Esophagus muscularis mucosa (tissue), 4 donors: ENCODE measurements at places on chromosomes 3 and 15. TPM values are rescaled to one million over a fixed set of nuclear protein-coding genes. Genes with fewer than 3 reads are reported as not detected.

CPOX gene
- 7.6 TPM for total RNA-seq

MKRN3 gene
- total RNA-seq = 0.65 TPM

GRCh38 chr15:72783004-72783639 lies 436 bp downstream of the ADPGK start:
- H3K27me3 ChIP-seq = no peaks in the 10 kb centered on the region
- peak overlapping the region; percentile 100 for H3K4me3 ChIP-seq
- no peak for DNase-seq
- H3K4me1 ChIP-seq = peaks cover 42% of the 10 kb centered on the region
- H3K27ac ChIP-seq = peak overlapping the region; percentile 89

- H3K36me3 ChIP-seq = no peaks in the 10 kb centered on the region
- no peak overlapping the region for H3K4me3 ChIP-seq
- DNase-seq = no peak
- peak overlapping the region; percentile 19 for H3K27ac ChIP-seq
These were observed 26.8 kb downstream of the SLC6A6 start for GRCh38 chr3:14429237-14429636.

DNA sequence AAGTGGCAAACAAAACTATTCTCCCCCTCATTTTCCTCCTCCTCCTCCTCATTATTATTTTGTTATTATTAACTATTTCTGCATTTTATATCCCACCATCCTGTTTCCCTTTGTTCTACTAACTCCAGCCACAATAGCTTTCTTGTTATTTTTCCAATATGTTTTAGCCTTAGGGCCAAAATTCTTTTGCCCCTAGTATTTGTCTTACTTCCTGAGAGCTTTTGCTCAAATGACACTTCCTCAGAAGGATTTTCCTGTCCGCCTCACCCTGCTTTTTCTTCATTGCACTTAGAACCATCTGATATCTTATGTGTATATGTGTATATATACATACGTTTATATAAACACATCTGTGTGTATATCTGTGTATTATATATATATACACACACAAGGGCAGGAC lies 32.7 kb upstream of the NUDT16 start:
- no peaks in the 10 kb centered on the region for H3K36me3 ChIP-seq
- H3K4me3 ChIP-seq = no peak overlapping the region
- H3K27ac ChIP-seq = no peak overlapping the region
- DNase-seq = no peak
